ENCODE measurements at places on chromosomes 12 and 14.

DNA sequence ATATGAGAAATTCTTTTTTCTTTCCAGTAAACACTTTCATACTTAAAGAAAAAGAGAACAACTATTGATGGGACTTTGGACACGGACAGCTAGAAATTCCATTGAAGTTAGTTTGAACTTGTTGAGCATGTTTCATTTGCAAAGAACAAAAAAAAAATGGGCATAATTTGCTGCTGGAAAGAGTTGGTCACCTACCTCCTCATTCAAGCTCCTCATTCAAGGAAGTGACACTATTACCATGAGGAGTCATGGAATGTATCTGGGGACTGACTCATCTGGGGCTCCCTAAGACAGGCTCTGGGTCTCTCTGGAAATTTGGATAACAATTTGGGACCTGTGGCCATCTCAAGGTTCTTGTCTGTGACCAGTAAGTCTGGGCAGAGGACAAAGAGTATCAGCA is 50.4 kb downstream of the KICS2 start:
- no peak for DNase-seq

- DNase-seq = no peak
Measured at GRCh38 chr14:63214417-63215196, 10.4 kb downstream of the RHOJ start.

GRCh38 chr12:90013409-90013808 is 304.8 kb upstream of the ATP2B1 start:
- DNase-seq = peak; percentile 10

DNA sequence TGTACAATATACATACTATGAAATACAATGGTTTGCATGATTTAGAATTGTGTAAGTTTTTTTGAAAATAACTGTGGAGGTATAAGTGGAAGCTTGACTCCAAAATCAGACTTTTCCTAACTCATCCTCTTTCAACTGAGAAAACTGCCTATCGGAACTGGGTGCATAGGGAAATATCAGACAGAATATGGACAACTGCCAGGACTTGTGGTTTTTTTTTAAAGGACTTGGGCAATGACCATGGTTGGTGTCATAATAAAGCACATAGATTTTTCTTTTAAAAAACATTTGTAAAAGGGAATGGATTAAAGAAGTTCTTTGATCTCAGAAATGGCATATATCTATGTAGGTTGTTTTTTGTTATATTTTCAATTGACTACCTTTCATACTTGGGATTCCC is 53.3 kb upstream of the LRRK2 start:
- DNase-seq = no peak

- no peak for DNase-seq
Measured at GRCh38 chr14:60175255-60175902, 10.2 kb upstream of the DHRS7 start.

DNA sequence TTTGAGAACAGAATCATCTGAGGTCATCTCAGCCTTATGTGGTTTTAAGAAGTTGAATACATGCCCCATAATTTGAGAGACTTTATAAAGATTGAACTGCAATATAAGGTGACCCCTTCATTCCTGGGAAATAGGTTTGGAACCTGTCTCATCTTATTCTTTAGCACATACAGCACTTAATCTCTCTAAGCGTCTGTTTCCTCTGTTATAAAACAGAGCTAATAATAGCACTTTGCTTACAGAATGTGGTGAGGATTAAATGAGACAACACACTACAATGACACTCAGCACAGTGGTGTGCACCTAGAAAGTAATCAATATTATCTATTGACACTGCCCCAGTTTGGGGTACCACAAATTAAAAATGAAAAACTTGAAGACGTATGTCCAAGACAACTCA is 102.1 kb downstream of the DUSP6 start:
- DNase-seq = no peak

DNA sequence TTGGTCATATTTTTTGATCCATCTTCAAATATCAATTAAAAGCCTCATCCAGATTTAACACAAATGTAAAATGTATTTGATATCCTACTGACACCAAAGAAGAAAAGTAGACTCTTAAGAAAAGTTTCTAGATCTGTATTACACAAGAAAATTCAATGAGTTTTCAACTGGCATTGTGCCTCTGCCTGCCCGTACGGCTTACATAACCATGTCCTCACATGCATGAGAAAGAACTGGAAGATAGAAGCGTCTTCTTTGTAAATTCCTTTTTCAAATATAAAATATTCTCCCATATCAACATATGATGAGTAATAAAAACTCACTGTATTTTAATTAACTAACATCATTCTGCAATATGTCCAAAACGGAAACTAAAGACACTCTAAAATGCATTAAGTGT is 7.2 kb downstream of the ANKS1B start:
- DNase-seq = no peak
